ENCODE measurements at places on chromosomes 3 and 15.

DNA sequence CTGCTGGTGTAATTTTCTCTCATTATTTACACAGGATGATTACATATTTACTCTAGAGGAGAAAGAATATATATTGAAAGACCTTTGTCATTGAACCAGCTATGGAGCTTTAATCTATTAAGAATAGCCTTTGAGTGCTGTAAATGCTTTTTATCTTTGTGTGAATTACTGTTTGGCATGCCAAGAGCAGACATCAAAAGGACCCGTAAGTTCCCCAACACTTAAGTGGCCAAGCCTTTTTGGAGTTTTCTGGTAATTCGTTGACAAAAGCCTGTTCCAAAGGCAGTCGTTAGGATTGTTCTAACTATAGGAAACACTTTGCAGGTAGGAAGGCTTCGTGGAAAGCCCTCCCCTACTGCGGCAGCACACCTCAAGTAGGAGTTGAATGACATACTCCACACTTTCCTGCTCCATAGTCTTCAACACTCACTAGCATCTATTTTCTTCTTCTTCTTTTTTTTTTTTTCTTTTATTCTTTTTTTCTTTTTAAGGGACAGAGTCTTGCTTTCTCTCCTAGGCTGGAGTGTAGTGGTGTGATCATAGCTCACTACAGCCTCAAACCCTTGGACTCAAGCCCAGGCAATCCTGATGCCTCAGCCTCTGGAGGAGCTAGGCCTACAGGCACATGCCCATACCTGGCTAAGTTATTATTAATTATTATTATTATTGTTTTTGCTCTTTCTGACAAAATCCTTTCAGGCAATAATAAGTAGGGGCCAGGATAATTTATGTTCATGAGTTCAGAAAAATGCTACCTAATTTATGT is 98.6 kb downstream of the SUCNR1 start:
- DNase-seq: no peak

- no peak for DNase-seq
Measured at GRCh38 chr15:90607361-90607760, 77.6 kb downstream of the CRTC3 start.

- no peak for DNase-seq
Measured at GRCh38 chr3:150635526-150635925, 32.4 kb downstream of the SELENOT start.

GRCh38 chr3:12994357-12994606 is 78.9 kb downstream of the IQSEC1 start:
- no peak for DNase-seq

- DNase-seq: no peak
Measured at GRCh38 chr15:27418726-27419125, 447.7 kb downstream of the GABRG3 start.

DNA sequence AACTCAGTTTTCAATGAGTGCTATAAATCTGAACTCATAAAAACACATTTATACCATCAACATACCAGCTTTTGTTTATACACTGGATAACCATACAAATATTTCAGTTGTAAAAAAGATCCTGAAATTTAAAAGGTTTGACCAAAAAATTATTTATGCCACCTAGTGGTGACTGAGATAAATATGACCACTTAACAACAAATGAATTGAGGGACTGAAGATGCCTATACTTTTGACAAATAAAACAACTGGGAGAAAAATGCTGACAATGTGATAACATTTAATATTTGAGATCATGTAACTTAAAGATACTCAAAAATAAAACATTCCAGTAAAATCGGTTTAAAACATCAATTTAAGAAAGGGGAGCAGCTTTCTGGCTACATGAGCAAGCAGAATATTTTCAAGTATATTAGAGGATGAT is 30.4 kb downstream of the ATG3 start:
- no peak for DNase-seq

GRCh38 chr3:140768941-140769340 is 91.1 kb downstream of the TRIM42 start:
- DNase-seq: no peak

DNA sequence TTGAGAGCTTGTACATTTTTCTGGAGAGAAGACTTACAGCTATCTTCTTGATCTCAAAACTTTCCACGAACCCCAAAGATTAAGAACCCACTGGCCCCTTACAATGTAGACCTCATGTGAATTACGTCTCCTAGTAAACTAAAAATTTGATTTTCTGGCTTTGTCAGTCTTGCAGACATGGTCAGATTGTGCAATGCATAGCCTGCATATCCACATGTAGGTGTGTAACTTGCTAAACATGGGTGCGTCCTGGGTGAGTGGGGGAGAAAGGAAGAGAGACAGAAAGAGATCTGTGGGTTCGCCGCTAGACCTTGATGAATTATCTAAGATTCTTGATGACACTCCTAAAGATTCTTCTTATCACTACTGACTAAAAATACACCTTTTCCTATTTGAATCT is 561.2 kb upstream of the MDFIC2 start:
- DNase-seq: no peak

- DNase-seq: no peak
Measured at GRCh38 chr3:99607151-99607550, 31.2 kb upstream of the COL8A1 start.

GRCh38 chr15:77975332-77976094 is 102.0 kb downstream of the TBC1D2B start:
- no peak for DNase-seq

GRCh38 chr3:129034642-129035041 is 25.9 kb upstream of the GP9 start:
- DNase-seq: no peak

DNA sequence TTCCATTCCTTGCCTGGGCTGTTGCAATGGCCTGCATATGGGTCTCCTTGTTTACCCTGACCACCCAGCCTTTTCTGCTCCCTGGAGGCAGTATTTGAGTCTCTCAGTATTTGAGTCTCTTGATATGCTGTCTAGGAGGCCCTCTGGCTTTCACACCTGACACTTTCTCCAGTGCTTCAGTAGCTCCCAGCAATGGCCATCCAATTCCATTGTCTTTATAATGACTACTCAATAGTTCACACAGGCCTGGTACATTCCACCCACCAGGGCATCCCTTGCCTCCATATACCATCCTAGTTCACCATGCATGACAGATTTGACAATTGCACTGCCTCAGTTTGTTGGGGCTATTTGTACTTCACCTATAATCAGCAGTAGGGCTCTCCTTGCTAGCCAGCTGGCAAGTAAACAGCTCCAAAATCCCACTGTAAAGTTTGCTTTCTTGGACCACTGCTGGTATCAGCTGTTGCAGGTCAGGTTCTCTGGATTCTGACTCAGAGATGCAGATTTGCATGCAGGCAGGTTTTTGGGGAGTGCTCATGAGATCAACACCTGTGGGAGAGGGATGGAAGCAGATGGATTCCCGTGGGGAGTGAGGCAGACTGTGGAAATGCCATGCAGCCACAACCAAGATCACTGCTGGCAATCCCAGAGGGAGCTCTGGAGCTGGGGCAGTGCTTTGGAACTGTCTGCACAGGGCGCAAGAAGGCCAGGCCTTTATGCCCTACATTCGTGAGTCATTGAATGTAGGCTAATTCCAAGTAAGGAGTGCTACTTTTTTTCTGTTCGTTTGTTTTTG is 19.1 kb upstream of the XIRP1 start:
- DNase-seq: no peak

GRCh38 chr3:111961461-111962164 is 17.2 kb upstream of the ABHD10 start:
- DNase-seq: no peak

DNA sequence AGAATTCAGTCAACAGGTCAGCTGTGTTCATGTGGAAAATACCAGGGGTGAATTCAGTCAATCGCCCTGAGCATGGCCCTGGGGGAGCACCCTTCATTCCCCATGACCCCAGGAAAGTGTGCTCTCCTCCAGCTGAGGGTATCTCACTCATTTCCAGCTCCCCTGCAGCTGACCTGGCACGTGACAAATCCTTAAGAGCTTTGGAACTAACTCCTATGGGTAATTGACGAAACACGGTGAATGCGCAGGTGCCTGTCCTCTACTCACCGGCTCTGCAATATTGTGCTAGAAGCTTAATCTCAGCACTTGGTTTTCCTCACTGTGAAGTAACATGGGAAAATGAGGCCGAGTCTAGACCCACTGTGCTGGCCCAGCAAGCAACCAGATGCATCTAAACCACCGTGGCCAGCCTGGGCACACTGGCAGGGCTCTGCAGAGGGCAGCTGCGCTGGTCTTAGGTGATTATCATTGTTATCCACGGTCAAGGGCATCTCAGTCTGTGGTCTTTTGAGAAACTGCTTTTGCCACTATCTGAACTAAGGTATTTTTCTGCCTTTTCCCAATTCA is 63.1 kb downstream of the SPSB4 start:
- no peak for DNase-seq

DNA sequence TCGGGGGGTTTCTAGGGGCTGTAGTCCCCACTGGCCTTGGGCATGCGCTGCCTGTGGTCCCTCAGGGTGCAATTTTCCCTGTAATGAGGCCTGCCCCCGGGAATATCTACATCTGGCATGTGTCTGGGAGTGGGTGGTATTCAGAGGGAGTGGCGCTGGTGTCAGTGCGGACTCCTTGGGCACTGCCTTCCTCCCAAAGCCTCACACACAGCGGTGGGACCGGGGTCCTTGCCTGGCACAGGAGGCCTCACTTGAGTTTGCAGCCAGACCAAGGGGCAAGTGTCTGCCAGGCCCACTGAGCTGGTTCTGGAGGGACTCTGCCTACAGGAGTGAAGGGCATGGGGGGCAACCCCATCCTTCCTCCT is 53.5 kb upstream of the PCSK6 start:
- DNase-seq: no peak

DNA sequence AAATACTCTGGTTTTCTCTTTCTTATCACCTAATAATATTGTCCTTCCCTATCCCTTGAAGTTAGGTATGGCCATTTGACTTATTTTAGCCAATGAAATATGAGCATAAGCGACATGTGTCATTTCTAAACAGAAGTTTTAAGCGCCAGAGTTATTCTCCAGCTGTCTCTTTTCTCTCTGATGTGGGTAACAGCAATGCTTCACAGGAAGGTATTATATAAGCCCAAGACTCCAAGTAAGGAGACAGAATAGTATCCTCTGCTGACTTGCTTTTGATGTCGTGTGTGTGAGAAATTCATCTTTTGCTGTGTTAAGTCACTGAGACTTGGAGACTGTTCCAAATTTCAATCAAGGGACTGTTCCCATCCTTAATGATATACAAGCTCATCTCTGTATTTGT is 224.6 kb upstream of the NECTIN3 start:
- DNase-seq: no peak

GRCh38 chr15:37136666-37137065 is 36.3 kb upstream of the MEIS2 start:
- DNase-seq: no peak

DNA sequence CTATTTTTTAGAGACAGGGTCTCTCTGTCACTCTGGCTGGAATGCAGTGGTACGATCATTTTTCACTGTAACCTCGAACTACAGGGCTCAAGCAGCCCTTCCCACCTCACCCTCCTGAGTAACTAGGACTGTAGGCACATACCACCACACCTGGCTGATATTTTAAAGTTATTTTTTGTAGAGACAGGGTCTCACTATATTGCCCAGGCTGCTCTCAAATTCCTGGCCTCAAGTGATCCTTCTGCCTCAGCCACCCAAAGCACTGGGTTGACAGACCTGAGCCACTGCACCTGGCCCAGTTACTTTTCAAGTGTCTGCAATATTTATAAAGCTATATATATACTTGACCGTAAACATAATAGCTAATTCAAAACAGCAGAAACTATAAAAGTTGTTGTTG is 75.0 kb downstream of the PIAS1 start:
- no peak for DNase-seq

- DNase-seq: no peak
Measured at GRCh38 chr15:33226559-33227181, 32.2 kb upstream of the FMN1 start.

GRCh38 chr15:75425966-75426500 is 25.5 kb downstream of the SIN3A start:
- no peak for DNase-seq

DNA sequence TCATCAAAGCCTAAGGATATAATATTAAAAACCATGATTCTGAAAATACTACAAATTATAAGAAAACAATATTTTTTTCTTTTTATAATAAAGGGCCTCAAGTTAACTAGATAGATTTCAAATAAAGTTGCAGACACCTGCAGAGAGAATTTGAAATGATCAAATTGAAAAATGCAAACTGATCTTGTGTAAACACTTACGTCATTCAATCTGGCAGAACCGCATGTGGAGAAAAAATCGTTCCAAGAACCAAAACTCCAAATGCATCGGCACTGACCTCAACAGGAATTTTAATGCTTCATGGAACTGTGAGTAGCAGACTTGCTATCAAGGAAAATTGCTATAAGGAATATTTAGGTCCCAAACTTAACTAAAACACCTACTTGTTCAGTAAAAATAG is 17.2 kb downstream of the CPA3 start:
- no peak for DNase-seq

GRCh38 chr3:134392336-134392983 is 18.2 kb upstream of the AMOTL2 start:
- no peak for DNase-seq

DNA sequence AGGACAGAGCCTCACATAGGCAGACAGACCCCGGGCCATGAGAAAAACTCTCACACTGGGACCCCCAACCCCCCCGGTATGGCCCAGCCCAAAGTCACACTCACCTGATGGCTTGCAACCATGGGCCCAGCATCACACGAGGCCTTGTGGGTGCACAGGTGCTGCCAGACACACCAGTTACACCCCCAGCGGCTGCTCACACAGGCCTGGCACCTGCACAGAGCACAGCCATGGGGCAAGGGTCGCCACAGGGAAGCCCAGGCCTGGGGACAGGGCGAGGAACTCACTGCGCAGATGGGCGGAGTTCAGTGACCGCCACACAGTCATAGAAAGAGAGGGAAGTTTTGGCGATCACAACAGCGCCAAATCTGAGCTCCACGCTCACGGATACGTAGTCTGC is 9.3 kb downstream of the PLXNB1 start:
- DNase-seq: no peak

GRCh38 chr15:68537097-68537496 is 41.7 kb upstream of the CORO2B start:
- no peak for DNase-seq

- no peak for DNase-seq
Measured at GRCh38 chr15:65303687-65304380, 643 bp upstream of the RNU5B-1 start.

DNA sequence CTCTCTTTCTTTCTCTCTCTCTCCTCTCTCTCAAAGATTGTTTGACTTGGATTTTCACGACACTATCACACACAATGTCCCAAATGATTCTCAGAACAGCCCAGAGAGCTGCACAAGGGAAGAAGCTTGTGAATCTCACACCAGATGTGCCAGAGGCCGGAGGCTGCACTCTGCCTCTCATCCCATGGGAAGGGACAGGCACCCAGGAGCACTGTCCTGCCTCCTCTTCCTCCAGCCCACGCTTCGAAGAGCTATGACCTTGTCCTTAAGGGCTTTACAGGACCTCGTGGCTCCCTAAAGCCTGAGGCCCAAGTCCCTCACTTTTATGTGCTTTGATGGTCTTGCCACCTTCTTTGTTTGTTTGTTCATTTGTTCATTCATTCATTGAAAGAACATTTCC is 267.6 kb downstream of the FAM43A start:
- no peak for DNase-seq
